ENCODE measurements at places on chromosomes 2 and 18.

- no peak for DNase-seq
These were observed 5.6 kb upstream of the ELOA2 start for GRCh38 chr18:47040982-47041381.

DNA sequence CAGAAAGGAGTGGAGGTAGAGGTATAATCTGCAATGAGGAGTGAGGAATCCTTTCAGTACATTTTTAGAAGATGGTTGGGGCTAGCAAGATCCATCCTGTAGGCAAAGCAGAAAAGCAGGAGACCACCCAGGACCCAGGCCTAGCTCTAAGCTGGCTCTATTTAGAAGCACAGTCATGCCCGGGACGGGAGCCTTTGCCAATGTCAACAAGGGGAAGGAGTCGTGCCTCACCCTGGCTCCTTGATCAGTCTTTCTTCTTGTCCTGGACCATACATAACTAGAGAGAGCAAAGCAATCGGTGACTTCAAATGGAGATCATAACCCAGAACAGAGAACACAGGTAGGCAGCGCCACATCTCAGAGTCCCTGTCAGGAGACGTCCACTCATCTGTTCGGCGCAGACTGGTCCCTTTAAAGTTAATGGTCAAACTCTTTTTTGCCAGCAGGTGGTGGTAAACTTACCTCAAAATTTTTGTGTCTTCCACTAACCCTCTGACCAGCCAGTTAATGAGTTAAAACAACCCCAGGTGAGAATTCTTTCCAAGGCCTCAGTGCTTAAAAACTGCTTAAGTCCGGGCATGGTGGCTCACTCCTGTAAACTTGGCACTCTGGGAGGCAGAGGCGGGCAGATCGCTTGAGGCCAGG lies 8.0 kb downstream of the MC5R start:
- DNase-seq = no peak

- DNase-seq = no peak
These were observed 110.3 kb upstream of the RBMS1 start for GRCh38 chr2:160603771-160604510.

DNA sequence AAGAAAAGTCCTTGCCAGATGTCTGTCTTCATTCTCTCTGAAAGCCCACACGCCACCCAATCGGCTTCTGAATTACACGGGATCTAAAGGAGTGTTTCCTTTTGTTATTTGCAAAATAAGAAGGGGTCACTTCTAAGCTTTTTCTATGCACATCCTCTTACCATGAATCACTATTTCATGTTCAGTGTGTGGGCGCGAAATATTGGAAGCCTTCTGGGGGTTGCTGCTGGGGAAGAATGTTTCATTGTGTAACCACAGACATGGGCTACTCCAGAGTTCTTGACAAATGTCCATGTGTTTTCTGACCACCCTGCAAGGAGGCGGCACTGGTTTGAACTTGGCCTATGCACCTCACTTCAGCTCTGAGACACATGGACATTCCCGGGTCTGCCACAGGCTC lies 133.6 kb upstream of the APCDD1 start:
- peak; percentile 6 for DNase-seq

DNA sequence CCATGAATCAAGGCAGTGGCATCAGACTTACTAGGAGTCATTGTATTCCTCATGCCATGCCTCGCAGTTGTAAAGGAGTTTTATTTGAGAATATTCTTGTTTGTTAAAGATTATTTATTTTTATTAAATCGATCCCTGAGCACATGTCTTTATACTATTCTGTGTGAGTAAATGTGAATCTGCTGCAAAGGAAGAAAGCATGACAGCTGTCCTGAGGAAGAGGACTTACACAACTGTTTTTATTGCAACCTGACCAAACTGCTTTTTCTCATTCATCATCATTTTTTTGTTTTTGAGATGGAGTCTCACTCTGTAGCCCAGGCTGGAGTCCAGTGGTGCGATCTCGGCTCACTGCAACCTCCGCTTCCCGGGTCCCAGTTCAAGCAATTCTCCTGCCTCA lies 34.1 kb downstream of the INO80D start:
- no peak for DNase-seq

- DNase-seq = no peak
These were observed 11.3 kb downstream of the HYCC2 start for GRCh38 chr2:201059961-201060755.

- no peak for DNase-seq
These were observed 138.9 kb upstream of the MYCN start for GRCh38 chr2:15801439-15801838.

DNA sequence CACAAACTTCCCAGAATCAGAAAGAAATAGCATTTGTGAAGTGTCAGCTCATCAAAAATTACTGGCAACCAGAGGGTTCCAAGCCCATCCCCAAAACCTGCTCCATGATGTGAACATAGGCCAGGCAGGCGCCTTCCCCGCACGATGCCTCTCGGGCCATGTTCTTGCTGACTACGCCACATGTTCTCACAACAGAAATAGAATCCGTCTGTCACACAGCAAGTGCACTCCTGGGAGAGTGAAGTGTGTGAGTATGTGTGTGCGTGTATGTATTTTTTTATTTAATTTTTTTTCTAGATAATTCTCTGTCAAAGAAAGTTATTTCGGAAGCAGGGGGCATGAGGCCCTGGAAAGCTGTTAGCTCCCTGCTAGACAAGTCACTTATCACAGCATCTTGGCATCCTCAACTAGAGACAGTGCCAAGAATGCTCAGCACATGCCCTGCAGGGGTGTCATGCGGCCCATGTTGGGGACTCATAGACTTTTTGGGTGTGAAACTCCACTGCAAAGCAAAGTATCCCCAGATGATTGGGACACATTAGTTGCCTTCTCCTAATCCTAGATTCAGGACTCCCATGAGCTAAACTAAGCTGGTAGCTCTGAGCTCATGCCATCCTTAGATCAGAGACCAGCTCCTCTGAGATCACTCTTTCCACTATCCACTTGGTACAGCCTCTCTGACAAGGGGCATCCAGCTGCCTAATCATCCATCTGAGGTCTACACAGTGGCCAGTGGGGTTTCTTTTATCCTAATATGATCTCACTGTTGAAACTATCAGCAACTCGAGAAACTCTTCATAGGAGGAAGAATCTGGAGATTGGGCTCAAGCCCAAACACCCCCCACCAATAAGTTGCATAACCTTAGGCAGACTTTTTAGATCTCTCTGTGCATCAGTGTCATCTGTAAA lies 53.2 kb upstream of the CYRIA start:
- DNase-seq = no peak

GRCh38 chr18:25349131-25349925 lies 2.6 kb downstream of the ZNF521 start:
- DNase-seq = peak; percentile 53

DNA sequence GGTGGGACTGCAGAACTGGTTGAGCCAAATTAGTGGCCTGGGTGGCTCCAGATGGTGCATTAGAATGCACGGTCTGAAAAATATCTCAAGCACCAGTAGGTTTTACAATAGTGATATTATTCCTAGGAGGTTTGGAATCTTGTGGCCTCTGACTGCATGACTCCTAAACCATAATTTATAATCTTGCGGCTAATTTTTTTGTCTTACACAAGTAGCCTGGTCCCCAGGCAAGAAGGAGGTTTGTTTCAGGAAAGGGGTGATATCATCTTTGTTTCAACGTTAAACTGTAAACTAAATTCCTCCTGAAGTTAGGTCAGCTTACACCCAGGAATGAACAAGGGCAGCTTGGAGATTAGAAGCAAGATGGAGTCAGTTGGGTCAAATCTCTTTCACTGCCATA lies 98.9 kb upstream of the ARL4C start:
- peak; percentile 90 for DNase-seq

DNA sequence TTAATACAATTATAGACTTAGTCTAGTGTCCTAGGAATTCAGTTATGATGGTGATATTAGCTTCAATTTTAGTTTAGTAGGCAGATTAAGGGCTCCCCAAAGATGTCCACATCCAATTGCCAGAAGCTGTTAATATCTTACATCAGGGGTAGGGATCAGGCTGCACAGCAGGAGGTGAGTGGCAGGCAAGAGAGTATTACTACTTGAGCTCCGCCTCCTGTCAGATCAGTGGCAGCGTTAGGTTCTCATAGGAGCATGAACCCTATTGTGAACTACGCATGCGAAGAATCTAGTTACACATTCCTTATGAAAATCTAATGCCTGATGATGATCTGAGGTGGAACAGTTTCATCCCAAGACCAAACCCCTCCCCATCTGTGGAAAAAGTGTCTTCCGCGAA lies 54.9 kb downstream of the NYAP2 start:
- no peak for DNase-seq

GRCh38 chr18:60372596-60372995 lies at the start of gene MC4R:
Gene MC4R (minus strand): TSS chr18:60372775. CDS start chr18:60372349, 426 bp downstream.
- peak; percentile 57 for DNase-seq

DNA sequence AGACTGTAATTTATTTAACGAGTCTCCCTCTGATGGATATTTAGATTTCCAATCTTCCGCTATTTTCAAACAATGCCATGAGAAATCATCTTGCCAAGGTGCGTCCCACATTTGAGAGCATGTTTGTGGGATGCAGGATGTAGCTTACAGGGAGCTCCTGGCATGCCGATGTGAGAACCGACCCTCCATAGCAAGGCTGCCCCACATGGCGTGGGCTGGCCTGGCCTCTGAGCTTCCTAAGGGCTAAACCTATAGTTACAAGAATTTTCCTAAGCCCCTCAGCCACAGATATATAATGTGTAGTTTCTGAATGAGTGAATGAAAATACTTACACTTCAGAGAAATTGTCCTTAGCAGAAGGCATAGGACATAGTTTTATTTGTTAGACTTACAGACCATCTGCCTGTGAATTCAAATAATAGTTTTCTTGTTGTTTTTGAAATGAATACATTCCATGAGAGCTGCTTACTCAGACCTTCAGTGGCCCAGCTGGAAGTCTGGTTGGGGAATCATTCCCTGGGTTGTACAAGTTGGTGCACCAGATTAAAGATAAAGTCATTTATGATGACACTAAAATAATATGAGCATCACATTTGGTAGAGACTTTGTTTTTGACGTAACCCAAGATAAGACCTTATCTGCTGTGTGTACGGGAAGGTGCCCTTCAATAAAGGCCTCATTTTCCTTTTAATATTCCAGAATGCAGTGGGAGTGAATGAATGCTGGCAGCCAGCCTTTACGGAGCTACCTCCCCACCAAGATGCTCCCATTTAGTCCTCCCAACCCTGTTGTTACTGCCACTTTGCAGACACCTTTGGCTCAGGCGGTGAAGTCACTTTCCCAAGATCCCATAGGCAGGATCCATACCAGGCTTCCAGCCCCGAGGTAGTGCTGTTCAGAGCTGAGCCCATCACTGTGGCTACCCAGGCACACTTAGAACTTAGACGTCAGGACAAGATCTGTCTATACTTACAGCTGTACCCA lies 107.1 kb downstream of the GLI2 start:
- DNase-seq = no peak

GRCh38 chr2:122805346-122805745 lies 1049.9 kb downstream of the TSN start:
- peak; percentile 54 for DNase-seq

DNA sequence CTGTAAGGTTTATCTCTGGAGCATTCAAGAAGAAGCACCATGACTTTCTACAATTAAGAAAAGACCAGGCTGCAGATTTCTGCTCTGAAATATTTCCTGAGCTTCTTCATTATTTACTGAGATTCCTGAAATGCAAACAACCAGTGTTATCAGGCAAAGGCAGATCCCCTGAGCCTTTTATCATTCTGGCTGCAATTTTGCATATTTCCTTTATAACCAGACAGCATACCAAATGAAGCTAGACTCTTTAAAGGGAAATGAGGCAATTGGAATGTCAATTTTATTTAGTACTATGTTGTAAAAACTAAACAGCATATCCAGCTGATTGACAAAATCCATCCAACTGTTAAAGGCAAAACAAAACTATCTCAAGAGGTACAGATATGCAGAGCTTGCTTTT lies 372.5 kb downstream of the RIT2 start:
- no peak for DNase-seq

- DNase-seq = no peak
These were observed 1.4 kb downstream of the CNTNAP5 start for GRCh38 chr2:124026503-124026902.

GRCh38 chr2:54059504-54059903 lies 55.9 kb upstream of the ACYP2 start:
- DNase-seq = peak; percentile 9

GRCh38 chr2:186457908-186458307 lies 28.2 kb upstream of the ZC3H15 start:
- no peak for DNase-seq

DNA sequence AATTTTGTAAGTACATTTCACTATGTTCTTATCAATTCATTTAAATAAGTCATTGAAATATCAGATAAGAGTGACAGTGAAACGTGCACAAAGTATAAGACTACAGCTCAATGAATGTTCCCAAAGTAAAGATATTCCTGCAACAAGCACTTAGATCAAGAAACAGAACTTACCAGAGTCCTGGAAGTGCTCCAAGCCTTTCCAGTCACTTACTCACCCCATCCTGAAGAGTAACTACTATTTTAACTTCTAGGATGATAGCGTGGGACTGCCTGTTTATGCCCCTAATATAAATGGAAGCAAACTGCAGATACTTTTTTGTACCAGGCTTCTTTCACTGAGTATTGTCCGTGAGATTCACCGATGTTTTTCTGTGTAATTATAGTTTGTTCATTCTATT lies 768.9 kb downstream of the SLC4A3 start:
- peak; percentile 10 for DNase-seq

DNA sequence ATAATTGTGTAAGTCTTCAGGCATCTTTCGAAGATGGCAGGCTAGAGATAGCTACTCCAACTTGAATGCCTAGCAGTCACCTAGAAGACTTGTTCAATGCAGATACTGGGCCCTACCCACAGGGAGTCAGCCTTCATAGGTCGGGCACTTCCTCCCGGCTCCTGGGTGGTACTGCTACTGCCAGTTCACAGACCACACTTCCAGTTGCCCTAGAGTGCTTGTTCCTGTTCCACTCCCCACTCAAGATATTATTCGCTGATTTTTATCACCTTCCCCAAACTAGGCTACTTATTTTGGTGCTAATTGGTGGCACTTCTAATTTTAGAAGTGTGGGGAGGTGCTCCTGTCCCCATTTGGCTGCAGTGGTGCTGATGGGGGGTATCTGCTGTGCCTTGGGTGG lies 34.2 kb downstream of the INPP4A start:
- no peak for DNase-seq

GRCh38 chr2:10733566-10733925 lies 12.1 kb downstream of the ATP6V1C2 start:
- DNase-seq = no peak

GRCh38 chr2:226143091-226143490 lies 656.5 kb downstream of the IRS1 start:
- no peak for DNase-seq

- DNase-seq = no peak
These were observed 26.2 kb downstream of the CREG2 start for GRCh38 chr2:101361121-101361520.

GRCh38 chr18:12048010-12048826 lies 45.4 kb upstream of the ANKRD62 start:
- DNase-seq = peak; percentile 47

- DNase-seq = no peak
These were observed 82.0 kb downstream of the STK39 start for GRCh38 chr2:168165397-168165796.

GRCh38 chr2:74870951-74871350 lies 37.0 kb downstream of the HK2 start:
- no peak for DNase-seq
